Sciatic nerve (tissue), 2 donors: ENCODE measurements at places on chromosomes 13 and 19.

DNA sequence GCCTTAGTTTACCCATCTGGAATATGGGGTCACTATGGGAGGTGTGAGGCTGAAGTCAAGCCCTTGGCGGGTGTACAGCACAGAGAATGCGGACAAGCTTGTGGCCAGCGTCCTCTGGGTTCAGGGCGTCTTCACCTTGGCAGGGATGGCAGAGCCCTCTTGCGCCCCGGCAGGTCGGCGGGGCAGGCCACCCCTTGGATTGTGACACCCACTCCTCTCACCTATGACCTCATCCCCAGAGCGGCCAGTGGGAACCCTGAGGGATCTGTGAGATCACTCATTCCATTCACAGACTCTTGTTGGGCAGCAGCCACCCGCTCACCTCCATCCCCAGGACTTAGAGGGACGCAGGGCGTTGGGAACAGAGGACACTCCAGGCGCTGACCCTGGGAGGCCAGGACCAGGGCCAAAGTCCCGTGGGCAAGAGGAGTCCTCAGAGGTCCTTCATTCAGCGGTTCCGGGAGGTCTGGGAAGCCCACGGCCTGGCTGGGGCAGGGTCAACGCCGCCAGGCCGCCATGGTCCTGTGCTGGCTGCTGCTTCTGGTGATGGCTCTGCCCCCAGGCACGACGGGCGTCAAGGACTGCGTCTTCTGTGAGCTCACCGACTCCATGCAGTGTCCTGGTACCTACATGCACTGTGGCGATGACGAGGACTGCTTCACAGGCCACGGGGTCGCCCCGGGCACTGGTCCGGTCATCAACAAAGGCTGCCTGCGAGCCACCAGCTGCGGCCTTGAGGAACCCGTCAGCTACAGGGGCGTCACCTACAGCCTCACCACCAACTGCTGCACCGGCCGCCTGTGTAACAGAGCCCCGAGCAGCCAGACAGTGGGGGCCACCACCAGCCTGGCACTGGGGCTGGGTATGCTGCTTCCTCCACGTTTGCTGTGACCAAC lies at the start of gene SPACA4:
TSS of gene SPACA4 (plus strand) at position 280 of the 896 bp plus-strand sequence. CDS start at position 517, 237 bp downstream.
- no peak for DNase-seq

DNA sequence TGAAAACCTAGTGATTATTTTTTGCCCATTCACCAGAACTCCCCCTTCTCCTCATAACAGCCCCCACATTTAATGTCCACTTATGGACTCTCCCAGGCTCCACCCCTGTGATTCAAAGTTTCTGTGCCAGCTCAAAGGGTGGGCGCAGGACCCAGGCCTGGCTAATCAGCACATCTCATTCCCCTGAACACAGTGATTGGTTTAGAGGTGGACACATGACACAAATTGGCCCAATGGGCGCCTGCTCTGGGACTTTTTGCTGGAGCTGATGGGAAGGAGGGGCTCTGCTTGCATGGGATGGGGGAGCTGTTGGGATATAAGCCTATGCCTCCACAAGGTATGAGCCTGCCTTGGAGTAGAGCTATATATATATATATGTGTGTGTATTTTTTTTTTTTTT lies 6.2 kb upstream of the EPOR start:
- DNase-seq: no peak

DNA sequence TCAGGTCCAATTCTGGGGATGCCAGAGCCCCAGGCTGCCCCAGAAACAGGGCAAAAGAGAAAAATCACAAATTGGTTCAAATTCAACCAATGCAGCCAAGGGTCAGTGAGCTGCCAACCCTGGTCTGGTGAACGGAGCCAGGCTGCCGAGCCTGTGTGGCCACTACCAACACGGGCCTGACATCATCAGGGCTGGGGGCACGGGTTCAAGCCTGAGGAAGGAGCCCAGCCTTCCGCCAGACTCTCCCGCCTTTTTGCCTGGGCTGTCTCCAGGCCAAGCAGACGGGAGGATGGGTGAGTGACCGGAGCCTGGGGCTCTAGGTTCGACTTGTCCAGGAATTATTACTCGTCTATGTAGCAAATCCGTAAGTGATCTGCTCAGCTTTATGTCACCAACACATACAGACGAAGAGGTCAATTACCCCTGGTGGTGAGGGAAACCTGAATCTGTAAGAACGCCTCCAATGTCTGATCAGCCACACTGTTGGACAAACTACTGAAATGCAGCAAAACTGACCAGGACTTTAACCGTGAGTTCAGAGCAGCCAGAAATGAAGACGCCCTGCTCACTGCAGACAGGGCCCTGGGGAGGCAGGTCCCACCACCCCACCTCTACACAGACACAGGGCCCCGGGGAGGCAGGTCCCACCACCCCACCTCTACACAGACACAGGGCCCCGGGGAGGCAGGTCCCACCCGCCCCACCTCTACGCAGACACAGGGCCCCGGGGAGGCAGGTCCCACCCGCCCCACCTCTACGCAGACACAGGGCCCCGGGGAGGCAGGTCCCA lies 31.8 kb downstream of the RAB20 start:
- DNase-seq: no peak

GRCh38 chr13:106480351-106480910 lies 55.0 kb downstream of the EFNB2 start:
- DNase-seq: no peak

DNA sequence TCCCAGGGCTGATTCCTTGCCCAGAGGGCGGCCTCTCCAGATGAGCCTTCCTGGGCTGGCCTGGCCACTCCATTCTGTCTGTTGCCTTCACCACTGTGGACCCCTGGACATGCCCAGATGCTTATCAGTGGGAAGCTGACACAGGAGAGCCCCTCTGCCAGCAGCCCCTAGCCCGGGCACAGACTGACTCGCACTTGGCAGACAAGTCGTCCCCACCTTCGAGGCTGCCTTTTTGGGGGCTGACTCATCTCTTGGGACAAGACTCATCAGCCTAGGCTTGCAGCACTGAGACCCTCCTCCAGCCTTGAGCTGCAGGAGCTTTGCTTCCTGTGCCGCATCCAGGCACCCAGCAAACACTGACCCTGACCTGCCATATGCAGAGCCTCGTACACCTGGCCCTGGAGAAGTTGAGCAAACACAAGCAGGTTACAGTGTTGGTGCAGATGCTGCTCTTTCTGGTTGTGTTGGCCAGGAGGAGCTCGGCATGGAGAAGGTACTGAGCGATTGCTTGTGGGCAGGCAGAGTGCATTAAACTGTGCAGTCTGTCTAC lies 8.1 kb downstream of the CHST8 start:
- no peak for DNase-seq

DNA sequence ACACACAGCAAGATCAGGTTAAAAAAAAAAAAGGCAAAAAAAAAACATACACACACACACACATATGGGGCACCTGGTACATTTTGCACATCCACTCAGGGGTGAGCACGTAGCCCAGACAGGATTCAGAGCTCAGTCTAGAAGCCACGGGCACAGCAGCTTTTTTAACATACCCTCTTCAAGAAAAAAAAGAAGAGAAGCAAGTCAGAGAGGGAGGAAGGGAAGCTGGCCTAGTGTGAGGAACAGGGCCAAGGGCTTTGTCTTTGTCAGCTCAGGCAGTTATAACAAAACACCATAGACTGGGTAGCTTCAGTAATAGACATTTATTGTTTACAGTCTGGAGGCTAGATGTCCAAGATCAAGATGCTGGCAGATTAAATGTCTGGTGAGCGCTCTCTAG lies 2.3 kb upstream of the TPM4 start:
- peak; percentile 50 for DNase-seq

GRCh38 chr13:45915686-45916439 lies 64.3 kb upstream of the SIAH3 start:
- no peak for DNase-seq

- DNase-seq: no peak
Observed at GRCh38 chr13:49216334-49216733, 3.8 kb upstream of the MLNR start.
